ENCODE measurements at places on chromosomes 13 and 19.

DNA sequence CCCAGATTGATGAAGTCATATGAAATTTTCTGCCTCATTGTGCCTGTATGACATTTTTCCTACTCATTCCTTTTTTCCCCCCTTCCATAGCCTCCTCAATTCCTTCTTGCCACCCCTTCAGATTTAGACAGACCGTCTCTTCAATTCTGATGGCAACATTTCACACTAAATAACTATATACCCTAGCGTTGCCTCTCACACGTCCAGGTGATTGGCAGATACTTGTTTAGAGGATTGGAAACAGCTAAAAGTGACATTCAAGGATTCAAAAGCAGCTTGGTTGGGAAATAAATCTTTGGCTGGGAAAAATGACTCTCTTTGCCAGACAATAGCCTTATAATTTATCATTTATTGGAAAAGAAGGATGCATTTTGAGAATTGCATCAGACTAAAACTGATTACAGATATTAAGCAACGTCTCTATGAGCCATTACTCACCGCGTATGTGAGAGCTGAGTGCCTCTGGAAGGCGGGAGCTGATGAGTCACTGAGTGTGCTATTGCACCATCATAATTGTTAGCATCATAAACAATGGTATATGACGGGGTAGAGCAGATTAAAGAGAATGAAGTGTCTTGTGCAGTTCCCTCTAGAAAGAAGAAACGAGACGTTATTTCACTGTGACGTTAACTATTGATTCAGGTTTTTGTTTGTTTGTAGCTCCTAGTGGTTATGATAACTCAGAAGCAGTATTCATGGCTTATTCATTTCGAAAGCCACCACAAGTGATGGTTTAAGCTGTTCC, 61.1 kb upstream of the FAM216B start:
- no peak for DNase-seq

DNA sequence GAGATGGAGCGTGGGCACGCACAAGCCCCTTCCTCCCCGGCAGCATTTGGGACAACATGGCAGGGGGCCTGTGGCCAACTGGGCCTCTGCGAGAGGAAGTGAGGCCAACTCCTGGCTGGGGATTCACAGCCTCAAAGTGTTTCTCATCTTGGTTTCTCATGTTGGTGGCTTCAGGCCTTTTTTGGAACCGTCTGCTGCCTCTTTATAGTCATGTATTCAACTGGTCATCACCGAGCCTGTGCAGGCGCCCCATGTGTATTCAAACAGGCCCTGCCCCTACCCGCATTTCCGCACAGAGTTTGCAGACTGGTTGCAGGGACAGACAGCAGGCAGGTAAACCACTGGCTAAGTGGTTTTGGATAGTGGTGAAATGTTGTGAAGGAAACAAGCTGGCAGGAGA, 17.3 kb upstream of the RELB start:
- no peak for DNase-seq

GRCh38 chr13:113875429-113875815, 11.5 kb upstream of the GAS6 start:
- no peak for DNase-seq

DNA sequence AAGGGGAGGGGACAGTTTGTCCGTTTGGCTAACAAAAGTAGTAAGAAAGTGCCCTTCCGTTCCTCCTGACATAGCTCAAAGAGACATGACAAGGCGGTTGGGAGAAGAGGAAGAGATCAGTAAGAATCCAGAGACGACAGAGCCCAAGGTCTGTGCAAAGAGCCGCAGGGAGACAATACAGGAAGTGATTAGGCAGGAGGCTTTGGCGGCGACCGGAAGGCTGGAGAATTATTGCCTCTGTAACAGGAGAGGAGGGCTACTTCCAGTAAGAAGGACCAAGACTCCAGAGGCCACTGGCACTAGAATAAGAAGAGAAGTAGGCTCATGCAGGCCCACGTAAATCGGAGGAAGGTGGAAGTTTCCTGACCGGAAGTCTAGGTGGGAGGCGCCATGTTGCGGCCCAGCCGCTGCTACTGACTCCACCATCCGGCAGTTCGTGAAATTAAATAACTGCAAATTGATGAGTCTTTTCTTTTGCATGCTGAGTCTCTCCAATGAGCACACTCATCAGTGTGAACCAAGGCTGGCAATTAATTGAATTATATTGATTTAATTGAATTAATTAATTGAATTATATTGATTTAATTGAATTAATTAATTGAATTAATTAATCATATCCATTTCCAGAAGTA, 9.9 kb downstream of the RFX2 start:
- DNase-seq, result no peak
